ENCODE measurements at places on chromosomes 6 and 20.

GRCh38 chr6:136723780-136724179 is 68.5 kb downstream of the MAP3K5 start:
- DNase-seq, result no peak

DNA sequence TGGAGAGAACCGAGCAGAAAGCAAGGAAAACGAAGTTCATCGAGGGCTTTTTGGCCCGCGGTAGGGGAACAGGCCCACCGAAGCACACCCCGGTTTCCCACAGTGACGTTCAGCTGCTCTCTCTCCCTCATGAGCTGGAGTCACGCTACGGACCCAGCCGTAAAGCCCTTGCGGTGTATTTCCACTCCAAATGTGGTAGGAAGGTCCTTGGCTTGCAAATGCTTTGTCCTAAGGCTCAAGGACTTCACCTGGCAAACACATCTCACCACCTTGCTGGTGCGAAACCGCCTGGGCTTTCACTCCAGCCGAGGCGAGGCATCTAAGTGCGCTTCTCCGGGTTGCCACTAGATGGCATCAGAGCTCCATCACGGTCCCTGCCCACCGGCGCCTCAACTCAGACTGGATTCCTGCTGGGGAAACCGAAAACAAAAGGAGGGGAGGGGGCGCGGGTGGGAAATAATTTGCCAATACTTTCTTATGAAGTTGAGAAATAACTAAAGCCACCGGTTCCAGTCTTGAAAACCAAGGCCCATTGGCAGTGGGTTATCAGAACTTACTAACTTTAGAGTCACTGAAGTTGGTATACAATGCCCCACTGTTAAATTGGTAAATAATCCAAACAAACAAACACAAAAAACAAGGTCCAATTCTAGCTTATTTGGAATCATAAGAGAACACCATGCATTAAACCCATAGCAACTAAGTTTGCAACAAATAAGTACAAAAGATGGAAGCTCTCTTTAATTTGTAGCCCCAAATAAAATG is 13.4 kb upstream of the FOXC1 start:
- DNase-seq, result peak; percentile 36

DNA sequence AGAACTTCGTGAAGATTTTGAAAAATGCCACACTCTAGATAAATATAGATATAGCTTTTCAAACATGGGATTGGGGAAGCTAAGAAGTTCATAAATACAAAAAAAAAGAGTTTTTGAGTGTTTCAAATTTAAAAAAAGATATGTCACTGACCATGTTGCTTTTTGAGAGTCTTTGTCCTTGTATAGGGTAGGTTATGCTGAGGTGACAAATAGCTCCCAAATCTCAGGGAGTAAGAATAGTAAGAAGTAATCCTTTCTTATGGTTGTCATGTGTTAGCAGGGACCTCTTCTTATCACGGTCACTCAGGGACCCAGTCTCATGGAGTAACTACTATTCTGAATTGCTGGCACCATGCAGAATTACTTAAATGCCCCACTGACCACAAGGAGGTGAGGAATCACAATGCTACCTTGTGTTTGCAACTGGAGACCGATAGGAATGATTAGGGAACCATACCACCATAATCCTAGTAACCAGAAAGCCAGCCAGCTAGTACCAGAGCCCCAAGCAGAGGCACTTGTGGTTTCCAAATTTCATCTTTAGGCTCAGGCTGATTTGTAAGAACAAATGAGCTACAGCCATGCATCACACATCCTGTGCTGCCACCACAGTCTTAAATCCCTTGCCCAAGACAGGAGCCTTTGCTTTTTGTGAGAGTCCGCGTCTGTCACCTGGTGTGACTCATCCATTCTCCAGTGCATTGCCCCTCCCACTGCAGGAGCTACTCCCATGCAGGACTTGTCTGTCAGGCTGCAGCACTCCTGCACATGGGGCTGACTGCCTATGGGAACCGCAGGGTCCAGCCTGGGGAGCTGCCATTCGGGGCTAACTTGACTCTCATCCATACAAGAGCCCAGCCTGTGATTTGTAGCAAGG is 42.4 kb upstream of the ADGRF4 start:
- no peak for DNase-seq

- DNase-seq, result no peak
These were observed 664.2 kb upstream of the PTCHD4 start for GRCh38 chr6:48775157-48775556.

GRCh38 chr6:82245376-82245775 is 2.2 kb downstream of the IBTK start:
- DNase-seq, result no peak
